ENCODE measurements at places on chromosomes 6 and 20.

GRCh38 chr6:111428811-111429210 is 54.2 kb downstream of the REV3L start:
- DNase-seq: no peak

DNA sequence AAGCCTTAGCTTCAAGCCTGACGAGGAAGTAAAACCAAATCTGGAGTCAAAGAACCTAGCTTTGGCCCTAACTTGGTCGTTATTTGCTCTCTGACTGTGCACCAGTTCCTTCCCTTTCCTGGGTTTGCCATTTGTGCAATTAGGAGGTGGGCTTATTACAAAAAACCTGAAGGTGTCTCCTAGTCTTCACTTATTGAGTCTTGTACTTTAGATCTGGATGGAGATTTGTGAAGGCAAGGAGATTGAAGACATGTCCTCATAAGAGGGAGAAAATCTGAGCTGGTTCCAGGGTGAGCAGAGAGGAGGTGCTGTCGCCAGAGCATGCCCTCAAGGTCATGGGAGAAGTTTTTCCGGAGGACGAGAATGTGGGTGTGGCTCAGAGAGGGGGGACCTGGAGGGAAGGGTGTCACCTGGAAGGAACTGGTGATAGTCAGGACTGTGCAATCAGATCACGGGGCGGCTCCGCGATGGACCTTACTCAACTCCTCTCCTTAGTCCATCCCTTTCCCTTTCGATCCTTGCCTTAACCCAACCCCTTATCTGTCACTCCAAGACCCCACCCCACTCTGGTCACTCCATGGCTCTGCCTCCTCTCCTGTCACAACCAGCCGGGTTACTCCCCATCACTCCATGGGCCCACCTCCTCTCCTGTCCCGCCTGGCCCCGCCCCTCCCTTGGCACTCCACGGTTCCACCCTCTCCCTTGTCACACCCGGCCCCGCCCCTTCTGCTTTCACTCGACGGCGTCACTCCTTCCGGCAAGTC is 588 bp upstream of the ACSS2 start:
- peak; percentile 100 for DNase-seq

GRCh38 chr6:151757506-151757955 is 50.0 kb upstream of the ESR1 start:
- DNase-seq: no peak

- no peak for DNase-seq
Observed at GRCh38 chr6:18432180-18432579, 45.0 kb downstream of the RNF144B start.

DNA sequence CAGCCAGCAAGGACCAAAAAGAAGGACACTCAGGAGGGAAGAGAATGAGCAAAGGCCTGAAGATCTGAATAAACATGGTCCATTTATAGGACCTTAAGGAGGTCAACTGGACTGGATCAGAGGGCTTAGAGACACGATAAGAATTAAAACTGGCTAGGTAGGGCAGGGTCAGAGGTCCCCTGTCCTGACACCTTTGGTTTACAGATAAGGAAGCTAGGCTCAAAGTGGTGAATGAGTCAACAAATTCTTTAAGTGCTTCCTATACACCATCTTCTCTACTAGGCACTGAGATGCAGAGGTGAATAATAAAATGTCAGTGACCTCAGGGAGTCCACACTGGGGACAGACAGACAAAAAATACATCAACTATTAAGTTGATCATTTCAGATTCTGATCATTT is 70.3 kb downstream of the HIVEP2 start:
- DNase-seq: no peak

- DNase-seq: no peak
Observed at GRCh38 chr20:59153355-59153681, 10.3 kb upstream of the ZNF831 start.

Data from Calu3 (cell line).